ENCODE measurements at places on chromosomes 7 and 10. TPM values are rescaled to one million over a fixed set of nuclear protein-coding genes. Genes with fewer than 3 reads are reported as not detected.

Gene PRLHR
- polyA plus RNA-seq, result not detected

Gene TRA2A
- 293 TPM for polyA plus RNA-seq

Gene CCT6A
- polyA plus RNA-seq, result 316 TPM

Gene ZNF777
- polyA plus RNA-seq, result 12.7 TPM

Gene TRPV5
- polyA plus RNA-seq, result 1.5 TPM

Gene NUTM2B
- 2.0 TPM for polyA plus RNA-seq
